Right lobe of liver (tissue), 6 donors: ENCODE measurements at places on chromosomes 7 and 10. TPM values are rescaled to one million over a fixed set of nuclear protein-coding genes. Genes with fewer than 3 reads are reported as not detected.

GRCh38 chr10:98517672-98518071, 70.9 kb upstream of the HPS1 start:
- no peak for DNase-seq

- no peak for DNase-seq
These were observed 27.3 kb upstream of the SAMD8 start for GRCh38 chr10:75083972-75084833.

DNA sequence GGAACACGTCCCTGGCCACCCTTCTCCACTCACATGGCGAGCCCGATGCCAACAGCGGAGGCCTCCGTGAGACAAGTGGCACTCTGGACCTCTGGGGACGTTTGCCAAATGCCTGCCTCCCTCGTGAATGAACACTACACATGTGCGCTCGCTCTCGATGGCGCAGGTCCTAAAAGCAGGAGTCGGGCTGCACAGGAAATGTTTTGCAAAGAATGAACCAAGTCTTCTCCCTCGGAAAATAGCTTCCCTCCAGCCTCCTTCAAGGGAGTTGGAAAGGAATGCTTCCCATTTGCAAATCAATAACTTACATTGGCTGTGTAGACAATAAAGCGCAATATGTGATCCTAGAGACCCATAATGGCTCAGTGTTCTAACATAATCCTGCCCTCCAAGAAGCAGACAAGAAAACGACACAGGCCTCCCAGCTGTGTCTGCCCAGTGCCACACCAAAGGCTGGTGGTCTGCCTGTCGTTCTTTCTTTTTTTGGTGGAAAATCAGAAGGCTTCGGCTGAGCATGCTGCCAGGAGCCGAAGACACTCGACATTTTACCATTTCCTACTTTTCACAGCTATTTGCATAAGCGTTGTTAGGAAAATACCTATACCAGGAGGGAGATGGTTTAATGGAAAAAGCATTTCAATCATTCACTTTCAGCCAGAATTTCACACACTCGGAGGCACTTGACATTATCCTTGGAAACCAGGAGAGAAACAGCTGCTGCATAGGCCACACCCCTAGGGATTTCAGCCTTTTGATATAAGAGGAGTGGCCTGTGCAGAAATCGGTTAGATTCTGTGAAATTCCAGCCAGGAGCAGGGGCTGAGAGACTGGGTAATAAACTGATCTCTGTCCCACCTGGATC, 38.4 kb downstream of the ATXN7L1 start:
- DNase-seq: no peak

DNA sequence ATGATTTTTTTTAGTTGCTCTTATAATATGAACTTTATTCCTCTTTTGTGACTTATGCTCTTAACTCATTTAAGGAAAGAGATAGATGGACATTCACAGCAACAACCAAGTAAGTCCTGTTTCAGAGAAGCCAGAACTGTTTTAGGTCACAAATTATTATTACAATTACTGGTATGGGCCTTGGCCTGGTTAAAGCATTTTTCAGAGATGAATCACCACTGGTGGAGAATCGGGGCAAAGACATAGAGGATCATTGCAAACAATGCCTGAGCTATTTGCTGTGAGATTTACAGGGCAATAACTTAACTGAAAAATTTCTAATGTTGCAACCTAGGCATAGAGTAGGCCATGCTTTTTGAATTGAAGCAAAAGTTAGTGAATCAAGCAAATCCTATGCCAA, 138.0 kb upstream of the YAE1 start:
- DNase-seq: no peak

GRCh38 chr10:30011956-30012647, 47.3 kb downstream of the JCAD start:
- no peak for DNase-seq

GRCh38 chr10:124878457-124878739, 63.5 kb upstream of the ZRANB1 start:
- peak; percentile 64 for DNase-seq

GRCh38 chr10:30967650-30968410, 63.8 kb downstream of the ZNF438 start:
- no peak for DNase-seq

- DNase-seq: no peak
These were observed 39.8 kb upstream of the C10orf67 start for GRCh38 chr10:23384364-23384763.

- no peak for DNase-seq
These were observed 92.4 kb downstream of the ARID5B start for GRCh38 chr10:61993711-61994401.

DNA sequence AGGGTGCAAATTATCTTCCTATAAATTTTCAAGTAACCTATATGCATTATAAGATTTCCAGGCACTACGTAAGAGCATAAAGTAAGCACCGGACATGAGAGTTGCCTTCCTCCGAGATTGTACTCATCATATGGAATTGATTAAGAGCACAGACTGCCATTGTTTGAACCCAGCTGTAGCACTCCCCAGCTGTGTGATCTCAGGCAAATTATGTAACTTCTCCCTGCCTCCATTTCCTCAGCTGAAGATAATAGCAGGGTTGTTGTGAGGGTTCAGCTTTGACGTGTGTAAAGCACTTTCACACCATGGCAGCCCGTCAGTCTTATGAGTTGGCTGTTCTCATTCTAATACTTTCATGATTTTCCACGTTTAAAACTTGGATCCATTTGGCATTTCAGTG, 122.6 kb downstream of the ITIH5 start:
- no peak for DNase-seq

- DNase-seq: no peak
These were observed 17.5 kb upstream of the ANLN start for GRCh38 chr7:36372156-36372555.

- no peak for DNase-seq
These were observed 797 bp upstream of the STMP1 start for GRCh38 chr7:135661311-135662122.

DNA sequence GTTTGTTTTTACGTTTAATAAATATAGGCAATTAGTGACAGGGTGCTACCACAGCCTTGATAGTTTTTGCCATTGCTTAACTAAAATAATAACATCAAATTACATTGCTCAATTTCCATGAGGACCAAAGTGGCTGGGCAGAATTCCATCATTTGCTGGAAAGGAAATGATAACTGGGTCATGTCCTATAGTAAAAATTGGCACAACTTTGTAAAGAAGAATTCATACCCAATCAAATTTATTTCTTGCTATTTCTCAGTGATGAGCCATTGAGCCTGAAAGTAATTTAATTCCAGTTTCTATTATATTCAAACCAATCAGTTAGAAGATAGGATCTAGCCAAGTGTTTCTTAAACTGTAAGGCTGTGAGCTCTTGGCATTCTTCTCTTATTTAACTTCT, 102.2 kb upstream of the CTTNBP2 start:
- no peak for DNase-seq

- no peak for DNase-seq
These were observed 377.6 kb downstream of the PHTF2 start for GRCh38 chr7:78176171-78176570.

DNA sequence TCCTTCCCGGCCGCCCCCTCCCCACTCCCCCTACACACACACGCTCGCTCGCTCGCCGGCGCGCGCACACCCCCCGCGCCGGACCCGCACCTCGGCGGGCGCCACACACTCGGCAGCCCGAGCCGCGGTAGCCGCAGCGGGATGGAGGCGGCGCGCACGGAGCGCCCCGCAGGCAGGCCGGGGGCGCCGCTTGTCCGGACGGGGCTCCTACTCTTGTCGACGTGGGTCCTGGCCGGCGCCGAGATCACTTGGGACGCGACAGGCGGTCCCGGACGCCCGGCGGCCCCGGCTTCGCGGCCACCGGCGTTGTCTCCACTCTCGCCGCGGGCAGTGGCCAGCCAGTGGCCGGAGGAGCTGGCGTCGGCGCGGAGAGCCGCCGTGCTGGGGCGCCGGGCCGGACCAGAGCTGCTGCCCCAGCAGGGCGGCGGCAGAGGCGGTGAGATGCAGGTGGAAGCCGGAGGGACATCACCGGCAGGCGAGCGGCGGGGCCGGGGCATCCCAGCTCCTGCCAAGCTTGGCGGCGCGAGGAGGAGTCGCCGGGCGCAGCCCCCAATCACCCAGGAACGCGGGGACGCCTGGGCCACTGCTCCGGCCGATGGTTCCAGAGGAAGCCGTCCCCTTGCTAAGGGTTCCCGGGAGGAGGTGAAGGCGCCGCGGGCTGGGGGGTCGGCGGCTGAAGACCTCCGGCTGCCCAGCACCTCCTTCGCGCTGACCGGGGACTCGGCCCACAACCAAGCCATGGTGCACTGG, at the start of gene SORCS3:
Gene SORCS3, plus strand, starts transcription at position 104 of the 750 bp plus-strand sequence.
- no peak for DNase-seq

- DNase-seq: no peak
These were observed 75.3 kb downstream of the GAD2 start for GRCh38 chr10:26291721-26292480.

- no peak for DNase-seq
These were observed 269.9 kb upstream of the PITRM1 start for GRCh38 chr10:3442451-3442990.

GRCh38 chr7:101718363-101719122, 89.4 kb upstream of the MYL10 start:
- DNase-seq: no peak

DNA sequence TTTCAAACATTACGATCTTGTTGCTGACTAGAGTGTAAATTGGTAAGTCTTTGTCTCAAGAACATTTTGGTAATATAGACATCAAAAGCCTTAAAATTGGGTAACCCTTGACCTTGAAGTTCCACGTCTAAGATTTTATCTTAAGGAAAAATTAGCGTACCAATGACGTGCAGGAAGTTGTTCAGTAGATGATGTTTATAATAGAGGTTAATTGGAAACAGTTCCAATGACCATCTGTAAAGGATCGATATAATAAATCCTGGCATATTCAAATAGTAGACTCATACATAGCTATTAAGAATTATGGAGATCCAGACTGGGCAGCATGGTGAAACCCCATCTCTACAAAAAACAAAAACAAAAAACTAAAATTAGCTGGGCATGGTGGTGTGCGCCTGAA, 20.5 kb downstream of the GRK5 start:
- no peak for DNase-seq

GRCh38 chr7:521221-522070, 1.8 kb upstream of the PDGFA start:
- DNase-seq: no peak

GRCh38 chr10:58765910-58766309, 253.2 kb downstream of the BICC1 start:
- no peak for DNase-seq

- no peak for DNase-seq
These were observed 89.6 kb downstream of the FZD1 start for GRCh38 chr7:91353848-91354247.

GRCh38 chr7:11665357-11665756, 166.6 kb downstream of the THSD7A start:
- no peak for DNase-seq

- no peak for DNase-seq
These were observed 86.0 kb upstream of the ANKRD1 start for GRCh38 chr10:91006752-91007346.

ATOH7 gene
- 0.44 TPM for total RNA-seq

UMAD1 gene
- 9.8 TPM for total RNA-seq

CHAT gene
- not detected for total RNA-seq

GIMAP4 gene
- total RNA-seq: 7.2 TPM

TMEM270 gene
- not detected for total RNA-seq

C10orf62 gene
- total RNA-seq: 1.3 TPM

INHBA gene
- total RNA-seq: 1.1 TPM

CYP3A4 gene
- 1,280 TPM for total RNA-seq
